Fibroblast of villous mesenchyme (primary cell): ENCODE measurements at places on chromosomes 11 and 22.

DNA sequence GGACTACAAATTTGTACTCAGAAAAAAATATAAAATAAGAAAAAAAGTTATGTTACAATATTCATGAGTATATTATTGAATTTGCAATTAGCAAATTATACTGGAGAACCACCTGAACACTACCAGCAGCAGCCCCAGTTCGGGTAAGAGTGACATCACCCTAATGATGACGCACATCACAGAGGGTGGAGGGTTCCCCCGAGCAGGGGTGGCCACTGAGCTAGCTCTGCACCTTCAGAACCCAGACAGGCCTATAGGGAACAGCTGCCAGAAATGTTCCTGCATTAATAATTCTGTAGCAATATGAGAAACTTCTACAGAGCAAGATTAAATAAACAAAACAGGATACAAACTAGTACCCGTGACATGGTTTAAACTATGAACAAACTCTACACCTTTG, 17.5 kb upstream of the ARAP1 start:
- DNase-seq, result no peak

DNA sequence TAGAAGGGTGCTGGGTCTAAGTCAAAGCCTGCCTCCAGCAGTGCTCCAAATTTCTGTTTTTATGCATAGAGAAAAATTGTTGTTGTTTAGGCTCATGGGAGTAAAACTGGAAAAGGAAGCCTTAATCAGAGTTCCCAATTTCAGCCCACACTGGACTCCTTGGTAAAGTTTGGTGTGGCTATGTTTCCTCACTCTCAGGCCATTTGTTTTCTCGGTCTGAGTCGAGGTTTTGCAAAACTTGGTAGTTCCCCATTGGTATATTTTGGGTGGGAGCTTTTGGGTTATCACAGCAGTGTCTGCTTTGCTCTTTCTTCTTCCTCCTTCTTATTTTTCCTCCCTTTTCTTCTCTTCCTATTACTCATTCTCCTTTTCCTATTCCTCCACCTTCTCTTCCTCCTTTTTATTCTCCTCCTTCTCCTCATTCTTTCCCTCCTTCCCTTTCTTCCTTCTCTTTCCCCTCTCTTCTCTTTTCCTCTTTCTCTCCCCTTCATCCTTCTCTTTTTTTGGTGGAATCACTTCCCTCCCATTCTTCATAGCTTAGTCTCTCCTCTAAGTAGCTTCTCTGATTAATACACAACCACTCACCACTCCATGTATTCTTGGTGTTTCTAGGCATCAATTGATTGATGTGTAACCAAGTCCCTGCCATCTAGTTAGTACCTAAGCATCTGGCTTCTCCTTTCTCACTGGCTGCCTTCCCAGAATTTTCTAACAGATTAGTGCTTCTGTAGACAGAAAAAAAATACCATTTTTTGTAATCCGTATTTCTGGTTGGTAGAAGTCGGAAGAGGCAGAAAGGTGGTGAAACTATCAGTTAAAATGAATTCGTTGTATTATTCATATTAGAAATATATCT, 10.1 kb downstream of the SLC5A1 start:
- DNase-seq, result no peak

DNA sequence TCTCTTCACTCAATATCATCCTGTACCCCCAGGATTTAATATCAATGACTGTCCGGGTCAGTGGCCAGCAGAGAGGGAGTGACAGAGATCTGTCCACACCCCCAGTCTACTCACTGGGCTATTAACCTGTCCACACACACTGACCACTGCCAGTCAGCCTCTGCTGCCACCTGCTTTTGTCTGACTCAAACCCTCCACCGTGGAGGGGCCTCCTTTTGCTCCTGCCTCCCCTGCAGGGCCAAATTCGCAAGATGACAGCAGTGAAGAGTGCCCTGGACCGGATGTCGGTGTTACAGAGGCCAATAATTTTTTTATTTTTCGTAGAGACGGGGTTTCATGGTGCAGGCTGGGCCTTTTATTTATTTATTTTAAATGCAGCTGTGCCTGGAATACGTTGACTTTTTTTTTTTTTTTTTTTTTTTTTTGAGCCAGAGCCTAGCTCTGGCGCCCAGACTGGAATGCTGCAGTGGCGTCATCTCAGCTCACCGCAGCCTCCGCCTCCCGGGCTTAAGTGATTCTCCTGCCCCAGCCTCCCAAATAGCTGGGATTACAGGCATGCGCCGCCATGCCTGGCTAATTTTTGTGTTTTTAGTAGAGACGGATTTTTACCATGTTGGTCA, 5.1 kb downstream of the PDXP start:
- DNase-seq, result peak; percentile 82

GRCh38 chr11:67285541-67286498, 3.3 kb upstream of the ANKRD13D start:
- DNase-seq, result no peak

GRCh38 chr22:25007444-25008106, 55.1 kb downstream of the KIAA1671 start:
- no peak for DNase-seq

DNA sequence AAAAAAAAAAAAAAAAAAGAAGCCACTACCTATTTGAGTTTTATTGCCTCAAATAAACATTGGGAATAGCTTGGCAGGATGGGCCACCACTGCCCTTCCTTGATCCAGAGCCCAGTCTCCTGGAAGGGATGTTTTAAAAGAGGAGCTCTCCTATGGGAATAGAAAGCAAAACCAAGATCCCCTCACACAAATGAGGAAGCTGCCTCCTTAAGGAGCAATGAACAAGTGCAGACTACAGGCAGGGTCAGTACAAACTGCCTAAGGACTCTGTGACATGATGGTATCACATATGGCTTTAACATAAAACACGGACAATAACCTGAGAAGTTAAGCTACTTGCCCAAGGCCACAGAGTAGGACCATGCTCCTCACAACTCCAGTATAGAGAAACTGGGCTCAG, 120.8 kb downstream of the NAT10 start:
- no peak for DNase-seq

GRCh38 chr11:9069862-9070470, 21.4 kb downstream of the SCUBE2 start:
- DNase-seq, result no peak

DNA sequence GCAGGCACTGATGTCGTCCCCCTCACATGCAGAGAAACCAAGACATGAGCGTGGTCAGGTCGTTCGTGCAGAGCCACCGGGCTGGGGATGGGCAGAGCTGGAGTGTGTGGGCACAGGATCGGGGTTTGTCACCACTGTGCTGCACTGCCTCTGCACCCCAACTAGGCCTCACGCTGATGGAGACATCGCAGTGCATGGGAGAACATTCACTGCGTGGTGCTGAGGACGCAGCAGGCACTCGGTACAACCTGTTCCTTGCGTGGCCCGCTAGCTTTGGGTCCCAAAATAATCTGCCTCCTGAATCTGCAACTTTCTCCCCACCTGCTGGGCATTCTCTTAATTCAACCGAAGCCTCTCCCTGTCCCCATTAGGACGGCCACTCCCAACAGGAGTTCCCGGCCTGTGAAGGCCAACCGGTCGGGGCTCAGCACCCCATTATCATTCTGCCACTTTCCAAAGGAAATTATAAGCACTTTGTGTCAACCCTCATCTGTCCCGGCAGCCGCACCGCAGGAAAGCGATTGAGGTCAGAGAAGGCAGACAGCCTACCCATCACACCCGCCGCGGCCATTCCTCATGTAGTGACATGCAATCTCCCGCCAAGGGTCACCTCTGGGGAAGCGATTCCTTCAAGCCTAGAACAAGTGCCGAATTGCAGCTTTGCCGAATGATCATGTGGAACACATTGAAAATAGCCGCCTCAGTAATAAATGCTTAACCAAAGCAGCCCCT, 490.4 kb downstream of the MN1 start:
- DNase-seq, result no peak

- DNase-seq, result peak; percentile 30
These were observed 19.6 kb downstream of the MACROD1 start for GRCh38 chr11:64146036-64146955.

- no peak for DNase-seq
These were observed 46.2 kb upstream of the LMO1 start for GRCh38 chr11:8309862-8310261.

GRCh38 chr22:27299181-27300085, 502.1 kb downstream of the MN1 start:
- DNase-seq, result no peak

GRCh38 chr22:45799291-45799690, 127.7 kb downstream of the ATXN10 start:
- DNase-seq, result no peak

DNA sequence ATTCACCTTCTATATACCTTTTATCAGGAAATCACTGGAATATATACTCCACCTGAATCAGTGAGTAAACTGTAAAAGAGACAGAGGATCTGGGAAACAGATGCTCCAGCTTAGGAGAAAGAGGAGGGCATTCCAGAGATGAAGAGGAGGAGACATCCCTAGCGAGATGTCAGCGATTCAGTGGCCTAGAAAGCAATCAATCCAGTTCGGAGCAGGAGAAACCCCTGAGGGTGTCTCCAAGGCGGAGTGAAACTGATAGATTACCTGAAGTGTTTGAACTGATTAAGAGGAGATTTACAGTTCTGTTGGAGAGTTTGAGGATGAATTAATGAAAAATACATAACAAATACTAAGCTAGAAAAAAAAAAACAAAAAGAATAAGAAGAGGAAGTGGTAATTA, 24.5 kb upstream of the TNRC6B start:
- DNase-seq, result no peak

GRCh38 chr11:83720675-83721074, 434.5 kb upstream of the CCDC90B start:
- no peak for DNase-seq

DNA sequence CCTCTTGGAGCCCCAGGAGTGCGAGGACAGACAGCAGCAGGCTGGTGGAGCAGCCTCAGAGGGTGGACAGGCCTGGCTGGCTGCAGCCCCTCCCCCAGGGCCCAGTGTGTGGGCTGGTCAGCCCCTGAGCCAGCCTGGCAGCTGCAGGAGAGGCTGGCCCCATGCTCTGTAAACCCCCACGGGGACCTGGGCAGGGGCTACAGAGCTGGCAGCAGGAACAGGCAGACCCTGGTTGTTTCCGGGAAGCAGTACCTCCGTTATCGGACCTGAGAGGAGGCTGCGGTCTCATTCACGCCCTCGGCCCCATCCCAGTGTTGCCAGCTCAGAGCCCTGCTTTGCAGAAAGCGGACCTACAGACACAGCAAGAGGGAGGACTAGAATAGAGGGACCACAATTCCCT, 38.5 kb upstream of the COMT start:
- DNase-seq, result no peak
